IPS-NIHi11 (cell line): ENCODE measurements at places on chromosomes 2 and 18.

DNA sequence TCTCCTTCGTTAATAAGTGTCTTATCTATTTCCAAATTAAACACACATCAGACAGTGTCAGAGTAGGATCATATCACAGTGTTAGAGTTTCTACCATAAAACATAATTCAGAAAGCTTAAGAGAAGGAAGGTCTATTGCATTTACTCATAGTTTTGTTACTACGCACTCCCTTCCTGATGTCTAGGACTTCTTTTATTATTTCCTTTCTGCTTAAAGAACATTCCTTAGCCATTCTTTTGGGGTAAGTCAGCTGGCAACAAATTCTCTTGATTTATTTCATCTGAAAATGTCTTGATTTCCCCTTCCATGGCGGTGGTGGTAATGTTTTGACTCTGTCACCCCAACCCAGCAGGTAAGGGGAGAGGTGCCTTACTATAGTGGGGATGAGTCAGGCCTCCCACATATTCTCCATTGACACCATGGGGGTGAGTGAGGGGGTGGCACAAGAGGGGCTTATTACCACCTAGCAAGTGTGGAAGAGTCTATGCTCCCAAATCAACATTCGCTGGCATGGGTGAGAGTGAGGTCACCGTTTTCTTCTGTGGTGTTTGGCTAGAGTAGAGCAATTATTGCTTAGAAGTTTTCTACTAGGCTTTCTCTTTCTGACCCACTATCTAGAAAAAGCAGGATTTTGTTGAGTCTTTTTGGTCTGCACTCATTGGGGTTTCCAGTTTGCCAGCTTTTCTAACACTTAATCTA, 29.9 kb downstream of the ABCB11 start:
- DNase-seq, result no peak

- no peak for DNase-seq
Measured at GRCh38 chr2:108594132-108594981, 60.1 kb downstream of the LIMS1 start.

GRCh38 chr18:21598726-21599584, 1.5 kb downstream of the ESCO1 start:
- DNase-seq, result no peak

DNA sequence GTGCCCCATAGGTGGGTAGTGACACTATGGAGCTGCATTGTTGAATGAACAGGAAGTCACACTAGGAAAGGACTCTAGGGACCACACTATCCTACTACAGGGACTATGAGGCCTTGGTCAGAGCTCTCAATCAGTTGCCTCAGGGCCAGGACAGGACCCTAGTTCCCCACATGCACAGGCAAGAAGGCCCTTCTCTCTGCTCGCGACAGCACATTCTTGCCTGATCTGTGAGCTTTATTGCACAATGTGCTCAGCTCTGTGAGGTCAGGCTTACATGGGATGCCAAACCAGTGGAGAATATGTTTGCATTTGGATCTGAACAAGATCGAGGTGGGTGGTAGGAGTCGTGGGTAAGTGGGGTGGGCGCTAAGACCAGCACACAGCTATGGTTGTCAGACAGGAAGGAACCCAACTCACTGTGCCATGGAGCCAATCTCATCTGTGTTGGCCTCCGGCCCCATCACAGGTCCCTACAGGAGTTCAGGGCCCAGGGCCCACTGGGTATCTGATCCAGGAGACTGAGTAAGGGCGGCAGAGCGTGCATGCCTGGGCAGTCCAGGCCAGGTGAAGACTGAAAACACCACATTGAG, 8.0 kb downstream of the PCARE start:
- no peak for DNase-seq

DNA sequence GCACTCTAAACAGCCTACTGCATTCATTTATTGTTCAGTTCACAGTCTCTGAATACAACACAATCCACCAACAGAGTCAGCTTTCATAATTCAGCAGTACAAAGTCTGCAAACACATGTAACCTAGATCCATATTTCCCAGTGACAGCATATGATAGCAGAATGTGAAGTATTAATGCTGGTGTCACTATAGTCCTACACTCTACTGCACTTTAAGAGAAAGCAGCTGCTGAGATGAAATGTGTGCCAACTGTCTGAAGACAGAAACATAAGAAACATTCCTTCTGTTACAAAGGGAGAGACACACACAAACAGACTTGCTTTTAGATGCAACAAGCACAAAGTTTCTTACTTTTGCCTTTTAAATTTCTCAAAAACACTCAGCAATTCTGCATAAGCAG, 441.8 kb downstream of the ZEB2 start:
- no peak for DNase-seq
